ENCODE measurements at places on chromosomes 6 and 20. TPM values are rescaled to one million over a fixed set of nuclear protein-coding genes. Genes with fewer than 3 reads are reported as not detected.
A peak's percentile ranks its signal among the peaks of the same experiment; 100 is the strongest.

Gene TMEM244
- total RNA-seq = not detected

- no peaks in the 10 kb centered on the region for H3K27me3 ChIP-seq
- no peak for DNase-seq
- peaks cover 10% of the 10 kb centered on the region for H3K4me1 ChIP-seq
Measured at GRCh38 chr20:10710991-10711775, 37.4 kb upstream of the JAG1 start.

DNA sequence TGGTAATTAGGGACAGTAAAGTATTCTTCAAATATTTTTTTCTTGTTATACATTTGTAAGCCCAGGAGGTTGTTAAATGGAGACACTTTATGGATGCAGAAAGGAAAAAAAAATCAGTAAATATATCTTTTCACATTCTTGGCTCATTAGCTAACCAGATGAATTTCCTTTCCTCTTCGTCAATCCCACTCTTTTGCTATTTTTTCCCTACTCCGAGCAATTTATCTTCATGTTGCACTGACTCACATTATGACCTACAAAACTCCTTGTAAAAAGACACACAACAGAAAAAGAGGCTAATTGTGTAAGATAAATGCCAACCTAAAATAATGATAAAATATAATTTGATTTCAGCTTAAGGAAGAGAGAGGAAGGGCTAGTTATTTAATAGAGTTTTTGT, 472.9 kb upstream of the ZNF337 start:
- no peaks in the 10 kb centered on the region for H3K27me3 ChIP-seq
- peak; percentile 52 for DNase-seq
- H3K27ac ChIP-seq = no peak overlapping the region
- no peaks in the 10 kb centered on the region for H3K36me3 ChIP-seq
- no peaks in the 10 kb centered on the region for H3K4me1 ChIP-seq

GRCh38 chr20:21435576-21435975, 38.2 kb upstream of the NKX2-4 start:
- H3K27me3 ChIP-seq = no peaks in the 10 kb centered on the region
- H3K4me1 ChIP-seq = peaks cover 13% of the 10 kb centered on the region

- H3K36me3 ChIP-seq = peaks cover 8% of the 10 kb centered on the region
- peak; percentile 38 for DNase-seq
- no peak overlapping the region for H3K27ac ChIP-seq
- H3K4me3 ChIP-seq = no peak overlapping the region
- peaks cover 5% of the 10 kb centered on the region for H3K4me1 ChIP-seq
Measured at GRCh38 chr6:129542705-129543104, 167.3 kb downstream of the ARHGAP18 start.

All from endothelial cell of umbilical vein (primary cell).